ENCODE measurements at places on chromosomes 16 and 17.
A peak's percentile ranks its signal among the peaks of the same experiment; 100 is the strongest.

DNA sequence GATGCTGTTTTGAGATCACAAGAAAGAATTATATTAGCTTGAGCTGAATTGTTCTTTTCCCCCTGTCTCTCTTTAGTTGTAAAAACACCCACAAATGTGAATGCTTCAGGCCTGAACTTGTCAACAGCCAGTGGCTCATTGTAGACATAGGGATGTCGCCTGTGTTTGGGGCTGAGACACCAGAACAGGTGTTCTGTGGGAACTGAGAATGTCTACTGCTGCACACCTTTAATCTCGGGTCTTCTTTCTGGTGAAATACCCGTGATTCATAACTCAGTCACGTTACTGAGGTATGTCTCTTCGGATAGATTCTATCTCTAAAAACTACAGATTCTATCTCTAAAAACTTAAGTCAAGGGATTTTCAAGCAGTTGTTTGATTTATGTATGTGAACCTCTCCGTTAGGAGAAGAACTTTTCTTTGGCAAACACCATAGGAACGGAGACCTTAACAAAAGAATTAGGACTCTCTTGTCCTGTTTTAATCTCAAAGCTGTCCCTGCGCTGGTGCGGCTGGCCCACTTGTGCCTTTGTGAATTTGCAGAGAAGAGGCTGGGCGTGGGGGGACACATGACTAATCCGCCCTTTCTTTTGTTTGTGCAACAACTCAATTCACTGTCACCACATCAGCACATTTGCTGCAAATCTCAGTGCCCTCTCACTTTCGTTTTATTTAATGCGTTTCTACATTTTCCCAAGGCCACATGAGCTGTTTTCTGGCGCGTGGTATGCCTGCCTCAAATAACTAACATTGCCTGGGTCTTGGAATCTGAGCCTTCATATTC is 643.0 kb downstream of the MAF start:
- peak; percentile 4 for DNase-seq

DNA sequence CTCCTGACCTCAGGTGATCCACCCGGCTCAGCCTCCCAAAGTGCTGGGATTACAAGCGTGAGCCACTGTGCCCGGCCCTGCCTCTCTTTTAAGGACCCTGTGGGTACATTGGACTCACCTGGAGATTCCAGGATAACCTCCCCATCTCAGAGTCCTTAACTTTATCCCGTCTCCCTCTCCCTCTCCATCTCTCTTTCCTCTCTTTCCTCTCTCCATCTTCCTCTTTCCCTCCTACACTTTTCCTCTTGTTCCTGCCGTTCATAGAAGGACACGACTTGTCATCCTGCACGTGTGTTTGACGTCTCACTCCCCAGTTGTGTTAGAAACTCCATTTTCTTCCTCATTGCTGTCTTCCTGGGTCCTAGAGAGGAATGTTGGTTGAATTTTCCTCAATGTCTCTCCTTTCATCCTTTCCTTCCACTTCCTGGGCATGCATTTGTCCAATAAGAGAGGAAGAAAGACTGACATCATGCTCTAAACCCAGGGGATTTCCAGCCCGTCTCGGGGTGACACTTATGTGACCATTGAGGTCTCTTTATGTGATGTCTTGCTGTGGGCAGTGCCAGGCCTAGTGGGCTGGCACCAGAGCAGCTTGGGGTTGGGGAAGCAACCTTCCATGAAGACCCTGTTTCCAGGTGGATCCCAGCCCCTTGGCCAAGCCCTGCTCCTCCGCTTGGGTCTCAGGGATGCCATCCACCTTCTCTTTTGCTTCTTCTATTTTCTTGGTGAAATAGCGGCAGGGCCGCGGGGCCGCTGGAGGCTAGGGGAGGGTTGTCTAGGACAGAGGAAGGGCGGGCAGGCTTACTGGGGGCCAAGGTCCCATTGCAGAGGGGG is 39.8 kb upstream of the IRF8 start:
- no peak for DNase-seq

- no peak for DNase-seq
Measured at GRCh38 chr16:4892361-4893102, 44.4 kb downstream of the PPL start.

DNA sequence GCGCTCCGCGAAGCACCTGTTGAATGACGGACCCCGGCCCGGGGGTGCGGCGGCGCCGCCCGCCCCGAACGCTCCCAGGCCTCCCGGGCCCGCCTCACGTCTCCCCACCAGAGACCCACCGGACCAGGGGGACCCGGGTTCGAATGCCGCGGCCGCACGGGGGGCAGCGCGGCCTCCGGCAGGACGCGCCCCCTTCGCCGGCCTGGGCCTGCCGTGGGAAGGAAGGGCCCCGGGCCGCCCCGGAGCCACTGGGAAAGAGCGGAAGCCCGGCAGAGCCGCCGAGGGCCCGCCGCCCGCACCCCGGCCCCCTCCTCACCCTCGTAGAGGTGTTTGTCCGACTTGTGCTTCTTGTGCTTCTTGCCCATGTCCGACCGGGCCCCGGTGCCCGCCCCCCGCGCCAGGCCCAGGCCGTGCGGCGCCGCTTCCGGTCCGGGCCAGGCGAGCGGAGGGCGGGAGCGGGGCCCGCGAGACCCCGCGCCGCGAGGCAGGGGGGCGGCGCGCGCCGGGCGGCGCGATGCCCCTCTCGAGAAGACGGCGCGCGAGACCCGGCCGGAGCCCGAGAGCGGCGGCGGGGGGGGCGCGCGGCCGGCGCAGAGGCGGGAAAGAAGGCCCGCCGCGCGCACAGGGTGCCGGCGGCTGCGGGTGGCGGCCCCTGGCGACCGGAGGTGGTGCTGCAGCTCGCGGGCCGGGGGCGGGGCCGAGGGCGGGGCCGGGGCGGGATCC is at the start of gene BRD7:
Gene BRD7, minus strand, starts transcription at position 579 of the 723 bp plus-strand sequence. Its CDS starts 214 bp downstream, at position 365.
- DNase-seq = peak; percentile 49

- no peak for DNase-seq
Measured at GRCh38 chr17:58974354-58974753, 132.3 kb downstream of the TRIM37 start.

DNA sequence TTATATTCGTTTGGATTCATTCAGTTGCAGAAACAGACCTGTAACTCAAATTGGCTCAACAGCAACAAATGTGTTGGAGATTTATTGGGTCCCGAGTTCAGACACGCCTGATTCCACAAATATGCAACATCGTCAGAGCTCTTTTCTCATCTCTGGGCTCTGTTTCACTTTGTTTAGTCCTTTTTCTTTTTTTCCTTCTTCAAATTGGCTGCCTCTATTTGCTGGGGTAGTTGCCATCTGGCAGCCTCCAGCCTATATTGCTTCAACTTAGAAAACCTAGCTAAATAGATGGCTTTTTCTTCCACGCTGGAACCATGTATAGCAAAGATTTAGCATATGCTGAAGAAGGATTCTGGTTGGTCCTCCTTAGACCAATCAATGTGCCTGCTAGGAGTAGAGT is 398.5 kb downstream of the RBFOX1 start:
- no peak for DNase-seq

GRCh38 chr16:70473446-70474319 is 19.3 kb downstream of the FCSK start:
- DNase-seq = no peak

GRCh38 chr17:35534576-35535093 is 2.8 kb downstream of the SLFN12L start:
- no peak for DNase-seq

GRCh38 chr16:86072328-86073102 is 173.6 kb downstream of the IRF8 start:
- peak; percentile 29 for DNase-seq

- no peak for DNase-seq
Measured at GRCh38 chr17:79915850-79916430, 76.7 kb upstream of the CBX4 start.

DNA sequence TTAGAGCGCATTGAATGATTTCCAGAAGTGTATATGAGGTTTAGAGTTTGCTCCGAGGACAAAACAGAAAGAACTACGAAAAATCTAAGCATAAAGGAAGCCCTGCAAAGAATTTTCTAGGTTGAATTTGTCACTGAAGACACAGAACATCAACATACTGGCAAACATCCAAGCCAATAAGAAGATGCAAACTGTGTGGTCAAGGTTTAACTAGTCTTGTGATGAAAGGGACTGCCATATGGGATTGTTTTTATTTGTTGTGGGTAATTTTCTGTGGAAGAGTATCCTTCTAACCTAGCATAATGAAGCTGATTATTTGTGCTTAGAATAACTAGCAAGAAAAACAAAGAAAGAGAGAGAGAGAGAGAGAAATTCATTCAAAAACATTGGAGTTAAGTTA is 492.0 kb upstream of the ERCC4 start:
- no peak for DNase-seq

- DNase-seq = no peak
Measured at GRCh38 chr16:66203476-66203875, 163.0 kb upstream of the CDH5 start.

GRCh38 chr16:20740007-20740883 is 1.4 kb downstream of the THUMPD1 start:
- no peak for DNase-seq

GRCh38 chr17:60586288-60586974 is 13.6 kb upstream of the PPM1D start:
- DNase-seq = no peak

DNA sequence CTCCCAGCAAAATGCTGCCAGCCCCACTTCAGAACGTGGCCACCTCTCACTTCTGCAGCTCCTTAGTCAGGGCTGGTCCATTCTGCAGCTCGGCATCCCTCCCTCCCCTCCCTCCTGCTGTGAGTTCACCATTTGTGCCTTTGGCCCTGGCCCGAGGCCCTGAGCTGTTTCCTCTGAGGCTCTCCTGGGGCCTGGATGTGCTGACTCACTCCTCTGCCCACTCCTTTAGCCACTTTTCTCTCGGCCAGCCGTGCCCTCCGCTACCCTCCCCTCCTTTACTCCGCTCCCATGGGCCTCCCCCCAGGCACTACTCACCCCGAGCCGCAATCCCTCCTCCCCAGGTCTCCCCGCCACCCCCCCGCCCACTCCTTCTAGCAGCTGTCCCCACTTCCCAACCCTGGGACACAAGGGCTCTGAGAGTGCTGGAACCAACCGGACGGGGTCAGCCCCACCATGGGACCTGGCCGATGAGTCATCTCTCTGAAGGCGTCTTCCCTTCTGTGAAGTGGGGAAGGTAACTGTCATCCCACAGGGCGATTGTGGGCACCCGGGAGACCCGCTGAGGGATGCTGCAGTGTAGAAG is 11.5 kb downstream of the KCNG4 start:
- no peak for DNase-seq
